ENCODE measurements at places on chromosomes 11 and 22. TPM values are rescaled to one million over a fixed set of nuclear protein-coding genes. Genes with fewer than 3 reads are reported as not detected.

GRCh38 chr11:33721426-33721825 lies 14.8 kb downstream of the CD59 start:
- no peak for DNase-seq

GRCh38 chr11:12218909-12219308 lies 108.5 kb downstream of the MICAL2 start:
- no peak for DNase-seq

The LDLRAD3 gene
- total RNA-seq = 5.7 TPM

The CCS gene
- 31.6 TPM for total RNA-seq

The GVQW3 gene
- total RNA-seq = 1.9 TPM

Data from K562 (cell line).